ENCODE measurements at places on chromosomes 13 and 19. TPM values are rescaled to one million over a fixed set of nuclear protein-coding genes. Genes with fewer than 3 reads are reported as not detected.
A peak's percentile ranks its signal among the peaks of the same experiment; 100 is the strongest.

Gene COL4A1
- total RNA-seq, result 1,061 TPM

- peak; percentile 72 for DNase-seq
Observed at GRCh38 chr13:51453959-51454703, 1.3 kb upstream of the INTS6 start.

DNA sequence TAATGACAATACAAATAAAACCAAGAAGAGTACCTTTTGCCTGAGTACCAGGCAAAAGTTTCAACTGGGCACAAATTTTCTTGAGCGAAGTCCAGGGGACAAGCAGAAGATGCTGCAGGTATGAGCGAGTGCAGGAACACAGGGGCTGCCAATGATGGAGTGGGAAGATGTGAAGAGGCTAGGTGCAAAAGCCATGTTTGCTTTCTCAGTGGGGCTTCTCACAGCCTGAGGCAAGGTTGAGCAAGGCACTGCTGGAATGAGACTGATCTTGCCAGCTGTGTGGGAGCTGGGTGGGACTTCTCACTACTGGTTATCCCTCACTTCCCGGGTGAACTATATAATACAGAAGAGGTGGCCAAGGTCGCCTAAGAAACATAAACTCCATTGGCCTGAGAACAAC lies 1200.7 kb downstream of the SLITRK1 start:
- no peak for DNase-seq

GRCh38 chr13:91249861-91250260 lies 97.6 kb upstream of the MIR17HG start:
- DNase-seq, result no peak

Gene GIPR
- total RNA-seq, result not detected

DNA sequence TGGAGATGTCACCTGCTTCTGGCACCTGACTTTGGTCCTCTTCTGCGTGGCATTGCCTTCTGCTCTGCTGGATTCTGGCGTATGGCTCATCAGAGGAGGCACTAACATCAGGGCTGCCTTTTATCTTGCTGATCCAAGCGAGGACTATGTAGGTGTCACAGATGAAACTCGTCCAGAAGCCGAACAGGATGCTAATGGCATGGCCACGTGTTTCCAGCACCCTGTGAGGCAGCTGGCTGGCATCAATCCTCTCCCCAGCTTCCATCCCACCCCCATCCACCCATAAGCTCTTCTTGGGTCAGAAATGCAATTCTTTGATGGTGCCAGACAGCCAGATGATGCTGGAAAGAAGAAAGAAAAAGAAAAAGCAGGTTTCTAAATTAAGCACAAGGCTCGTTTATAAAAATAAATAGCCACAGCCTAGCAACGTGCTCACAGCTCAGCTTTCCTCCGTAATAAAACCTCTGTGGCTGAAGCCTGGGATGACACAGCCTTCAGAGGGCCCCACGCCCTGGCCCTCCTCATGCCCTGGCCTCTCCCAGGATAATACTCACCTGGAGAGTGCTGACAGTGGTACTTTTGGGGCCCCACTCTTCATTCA lies 212.9 kb upstream of the SERP2 start:
- no peak for DNase-seq

DNA sequence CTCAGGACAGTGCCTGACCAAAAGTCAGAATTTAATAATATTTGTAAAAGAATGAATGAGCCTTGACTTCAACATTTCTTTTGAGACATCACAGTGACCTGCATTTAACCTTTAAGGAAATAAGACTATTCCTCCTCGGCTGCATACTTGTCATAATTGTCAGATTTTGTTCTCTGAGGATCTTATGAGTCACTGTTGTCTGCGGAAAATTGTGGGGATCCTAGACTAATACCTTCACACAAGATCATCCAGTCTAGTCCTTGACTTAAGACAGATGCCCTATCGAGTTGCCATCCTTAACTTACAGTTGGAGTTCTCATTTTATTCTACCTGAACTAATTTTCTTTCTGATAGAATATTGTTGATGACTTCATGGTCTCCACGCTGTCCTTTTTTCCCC lies 198.4 kb downstream of the DLEU7 start:
- no peak for DNase-seq

GRCh38 chr13:100409132-100409531 lies 179.5 kb downstream of the GGACT start:
- DNase-seq, result no peak

GRCh38 chr19:12364391-12365235 lies 870 bp downstream of the ZNF442 start:
- DNase-seq, result no peak

GRCh38 chr13:60959427-60959826 lies 456.2 kb downstream of the PCDH20 start:
- DNase-seq, result no peak

GRCh38 chr19:664913-665443 lies 2.0 kb upstream of the RNF126 start:
- DNase-seq, result peak; percentile 94

DNA sequence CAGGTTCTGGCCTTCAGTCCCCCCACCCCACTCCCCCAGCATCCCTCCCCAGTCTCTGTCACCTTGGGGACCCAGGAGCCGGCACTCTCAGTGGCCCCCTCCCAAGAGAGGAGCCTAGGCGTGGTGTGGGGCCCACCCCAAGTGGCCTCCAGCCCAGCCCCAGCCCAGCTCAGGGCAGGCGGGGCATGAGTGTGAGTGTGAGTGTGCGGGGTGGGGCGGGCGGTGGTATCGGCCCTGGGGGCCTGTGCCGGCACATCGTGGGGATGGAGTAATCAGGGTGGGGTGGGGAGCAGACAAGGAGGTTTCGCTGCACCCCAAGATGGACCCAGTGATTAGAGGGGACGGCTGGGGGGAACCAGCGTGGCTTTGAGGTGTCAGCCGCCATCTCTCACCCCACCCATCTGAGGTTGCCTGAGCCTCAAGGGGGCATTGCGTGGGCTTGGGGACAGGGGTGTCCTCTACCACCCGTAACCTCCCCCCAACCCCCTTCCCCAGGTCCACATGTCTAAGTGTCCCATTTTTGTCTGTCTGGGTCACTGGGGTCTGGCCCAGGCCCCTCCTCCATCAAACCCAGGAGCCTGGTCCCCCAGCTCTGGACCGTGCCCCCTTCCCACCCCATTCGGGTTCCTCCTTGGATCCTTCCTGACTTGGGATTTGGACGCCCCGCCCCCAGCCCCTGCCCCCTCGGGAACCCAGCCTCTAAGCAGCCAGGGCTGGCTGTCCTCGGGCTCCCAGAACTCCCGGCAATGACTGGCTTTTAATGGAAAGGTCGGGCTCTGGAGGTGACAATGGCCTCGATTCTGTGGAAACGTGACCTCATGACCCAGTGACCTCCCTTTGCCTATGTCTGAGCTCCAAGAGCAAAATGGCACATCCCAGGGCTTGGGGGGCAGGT lies 6.9 kb upstream of the SULT2B1 start:
- no peak for DNase-seq

GRCh38 chr13:66482836-66483235 lies 747.3 kb downstream of the PCDH9 start:
- no peak for DNase-seq

DNA sequence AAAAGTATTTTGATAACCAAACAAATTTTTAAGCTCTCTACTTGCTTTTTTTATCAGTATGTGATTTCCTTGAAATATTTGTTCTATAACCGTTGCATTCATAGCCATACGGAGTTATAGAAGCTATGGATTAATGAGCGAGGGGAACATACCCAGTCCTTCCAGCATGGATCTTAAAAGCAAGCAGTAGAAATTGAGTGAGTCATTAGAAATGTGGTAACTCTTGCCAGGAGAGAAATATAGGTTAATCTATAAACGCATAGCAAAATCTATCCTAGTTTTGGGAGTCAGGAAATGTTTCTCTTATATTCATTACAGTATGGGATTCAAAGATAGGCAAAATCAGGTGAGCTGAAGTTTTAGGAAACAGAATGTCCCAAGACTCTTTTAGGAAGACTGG lies 507.4 kb downstream of the DACH1 start:
- DNase-seq, result no peak

GRCh38 chr19:43596842-43597461 lies 557 bp downstream of the ZNF576 start:
- DNase-seq, result no peak

Gene GRK1
- not detected for total RNA-seq

GRCh38 chr13:60701895-60702294 lies 304.9 kb downstream of the TDRD3 start:
- no peak for DNase-seq

DNA sequence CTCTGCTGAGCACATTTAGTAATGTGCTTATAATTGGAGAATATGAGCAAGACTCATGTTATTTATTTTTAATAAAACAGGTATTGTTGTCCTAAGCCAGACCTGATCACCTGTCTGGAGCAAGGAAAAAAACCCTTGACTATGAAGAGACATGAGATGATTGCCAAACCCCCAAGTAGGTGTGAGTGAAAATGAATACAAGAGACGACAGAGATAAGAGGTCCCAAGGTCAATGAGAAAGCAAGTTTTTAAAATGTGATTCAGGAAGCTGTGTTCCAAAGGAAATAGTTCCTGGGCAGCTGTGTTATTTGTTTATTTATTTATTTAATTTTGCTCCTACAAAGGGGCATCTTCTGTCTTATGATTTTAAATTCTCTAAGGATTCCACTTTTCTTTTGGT lies 83.1 kb downstream of the ZNF486 start:
- no peak for DNase-seq

Gene DHDH
- not detected for total RNA-seq

DNA sequence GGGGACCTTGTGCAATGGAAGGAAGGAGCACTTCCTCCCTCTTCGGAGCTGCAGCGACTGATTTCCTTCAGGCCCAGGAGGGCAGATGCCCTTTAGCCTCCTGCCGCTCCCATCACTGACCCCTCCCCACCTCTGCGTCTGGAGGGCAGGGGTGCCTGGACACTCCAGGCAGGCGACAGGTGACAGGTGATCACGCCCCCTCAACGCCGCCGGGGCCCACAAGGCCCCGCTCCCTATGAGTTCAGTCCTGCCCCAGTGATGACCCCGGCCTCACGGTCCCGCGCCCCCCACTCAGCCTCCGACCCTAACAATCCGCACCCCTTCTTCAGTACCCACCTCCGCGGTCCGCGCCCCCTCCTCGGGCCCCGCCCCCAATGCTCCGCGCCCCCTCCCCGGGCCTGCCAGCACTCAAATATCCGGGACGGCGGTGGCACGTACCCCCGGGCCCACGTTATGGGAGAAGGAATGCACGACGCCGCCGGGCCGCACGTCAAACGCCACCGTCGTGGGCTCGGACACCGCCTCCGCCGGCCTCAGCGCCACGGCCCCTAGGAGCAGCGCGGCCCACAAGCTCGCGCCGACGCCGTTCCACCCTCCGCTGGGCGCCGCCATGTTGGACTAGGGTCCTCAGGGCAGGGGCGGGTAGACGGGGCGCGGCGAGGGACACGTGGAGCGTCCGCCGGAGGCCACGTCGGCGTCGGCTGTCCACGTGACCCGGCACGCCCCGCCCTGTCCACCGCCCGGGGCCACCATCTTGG lies at the start of gene MYDGF:
TSS of gene MYDGF (minus strand) at position 620 of the 758 bp plus-strand sequence. CDS start at position 612, 8 bp downstream.
- DNase-seq, result peak; percentile 98

GRCh38 chr13:42276683-42277082 lies 4.7 kb downstream of the AKAP11 start:
- no peak for DNase-seq

GRCh38 chr13:45691667-45692066 lies 10.5 kb upstream of the CBY2 start:
- no peak for DNase-seq

Gene ATP13A1
- total RNA-seq, result 33.3 TPM

DNA sequence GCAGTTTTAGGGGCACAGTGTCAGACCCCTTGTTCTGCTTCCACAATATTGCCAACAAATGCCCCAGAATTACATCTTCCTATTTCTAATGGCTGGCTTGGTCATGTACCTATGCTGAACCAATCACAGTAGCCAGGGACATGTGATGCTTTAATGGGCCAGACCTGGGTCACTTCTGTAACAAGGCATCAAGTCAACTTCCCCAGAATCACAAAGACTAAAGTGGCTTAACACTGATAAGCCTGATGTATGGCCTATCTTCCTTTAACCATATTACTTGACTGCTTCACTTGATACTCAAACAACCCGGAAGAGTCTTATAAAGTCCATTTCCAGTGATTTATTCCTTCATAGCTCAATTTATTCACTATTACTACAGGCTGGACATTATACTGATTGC lies 19.6 kb downstream of the LNX2 start:
- no peak for DNase-seq

DNA sequence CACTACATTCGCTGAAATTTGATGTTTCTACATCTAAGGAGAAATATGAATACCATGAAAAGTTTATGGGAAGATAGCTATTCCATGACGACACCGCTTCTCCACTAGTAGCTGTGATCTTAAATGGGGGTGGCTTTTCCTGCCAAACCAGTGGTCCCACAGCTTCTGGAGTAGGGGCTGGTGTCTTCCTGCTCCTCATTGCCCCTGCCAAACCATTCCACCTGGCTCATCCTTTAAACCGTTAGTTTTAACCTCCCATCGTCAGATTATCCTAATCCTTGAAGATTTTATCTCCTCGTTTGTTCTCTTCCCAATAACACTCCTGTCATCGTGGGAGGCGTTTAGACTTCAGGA lies 568 bp upstream of the ZNF230 start:
- no peak for DNase-seq

- DNase-seq, result no peak
Observed at GRCh38 chr13:80037505-80037888, 303.4 kb downstream of the SPRY2 start.

DNA sequence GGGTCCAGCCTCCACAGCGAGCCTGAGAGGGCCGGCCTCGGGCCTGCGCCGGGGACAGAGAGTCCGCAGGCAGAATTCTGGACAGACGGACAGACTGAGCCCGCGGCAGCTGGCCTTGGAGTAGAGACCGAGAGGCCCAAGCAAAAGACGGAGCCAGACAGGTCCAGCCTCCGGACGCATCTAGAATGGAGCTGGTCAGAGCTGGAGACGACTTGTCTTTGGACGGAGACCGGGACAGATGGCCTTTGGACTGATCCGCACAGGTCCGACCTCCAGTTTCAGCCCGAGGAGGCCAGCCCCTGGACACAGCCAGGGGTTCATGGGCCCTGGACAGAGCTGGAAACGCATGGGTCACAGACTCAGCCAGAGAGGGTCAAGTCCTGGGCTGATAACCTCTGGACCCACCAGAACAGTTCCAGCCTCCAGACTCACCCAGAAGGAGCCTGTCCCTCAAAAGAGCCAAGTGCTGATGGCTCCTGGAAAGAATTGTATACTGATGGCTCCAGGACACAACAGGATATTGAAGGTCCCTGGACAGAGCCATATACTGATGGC lies 490 bp downstream of the ITPKC start:
- DNase-seq, result peak; percentile 89

DNA sequence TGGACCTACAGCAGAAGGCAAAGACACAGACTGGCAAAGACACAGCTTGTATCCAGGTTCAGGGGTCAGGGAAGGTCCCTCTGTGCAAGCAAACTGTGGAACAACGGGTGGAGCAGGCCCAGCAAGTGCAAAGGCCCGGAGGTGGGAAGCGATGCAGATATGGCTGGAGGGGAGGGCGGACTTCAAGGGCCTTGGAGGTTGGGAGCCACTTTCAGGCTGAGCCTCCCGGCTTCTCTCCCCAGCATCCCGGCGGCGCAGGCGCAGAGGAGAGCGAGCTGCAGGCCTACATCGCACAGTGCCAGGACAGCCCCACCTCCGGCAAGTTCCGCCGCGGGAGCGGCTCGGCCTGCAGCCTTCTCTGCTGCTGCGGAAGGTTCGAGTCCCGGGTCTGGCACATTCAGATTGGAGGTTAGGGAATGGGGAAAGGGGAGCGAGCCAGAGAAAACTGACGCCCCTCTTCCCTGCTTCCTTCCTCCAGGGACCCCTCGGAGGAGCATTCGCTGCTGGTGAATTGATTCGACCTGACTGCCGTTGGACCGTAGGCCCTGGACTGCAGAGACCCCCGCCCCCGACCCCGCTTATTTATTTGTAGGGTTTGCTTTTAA lies 2.1 kb upstream of the PNPLA6 start:
- peak; percentile 94 for DNase-seq
